CD4-positive, alpha-beta T cell treated with Interferon gamma for 1 hour (primary cell): ENCODE measurements at places on chromosomes 13 and 19.

- no peak for DNase-seq
These were observed 130.7 kb downstream of the MYO16 start for GRCh38 chr13:108760129-108760528.

DNA sequence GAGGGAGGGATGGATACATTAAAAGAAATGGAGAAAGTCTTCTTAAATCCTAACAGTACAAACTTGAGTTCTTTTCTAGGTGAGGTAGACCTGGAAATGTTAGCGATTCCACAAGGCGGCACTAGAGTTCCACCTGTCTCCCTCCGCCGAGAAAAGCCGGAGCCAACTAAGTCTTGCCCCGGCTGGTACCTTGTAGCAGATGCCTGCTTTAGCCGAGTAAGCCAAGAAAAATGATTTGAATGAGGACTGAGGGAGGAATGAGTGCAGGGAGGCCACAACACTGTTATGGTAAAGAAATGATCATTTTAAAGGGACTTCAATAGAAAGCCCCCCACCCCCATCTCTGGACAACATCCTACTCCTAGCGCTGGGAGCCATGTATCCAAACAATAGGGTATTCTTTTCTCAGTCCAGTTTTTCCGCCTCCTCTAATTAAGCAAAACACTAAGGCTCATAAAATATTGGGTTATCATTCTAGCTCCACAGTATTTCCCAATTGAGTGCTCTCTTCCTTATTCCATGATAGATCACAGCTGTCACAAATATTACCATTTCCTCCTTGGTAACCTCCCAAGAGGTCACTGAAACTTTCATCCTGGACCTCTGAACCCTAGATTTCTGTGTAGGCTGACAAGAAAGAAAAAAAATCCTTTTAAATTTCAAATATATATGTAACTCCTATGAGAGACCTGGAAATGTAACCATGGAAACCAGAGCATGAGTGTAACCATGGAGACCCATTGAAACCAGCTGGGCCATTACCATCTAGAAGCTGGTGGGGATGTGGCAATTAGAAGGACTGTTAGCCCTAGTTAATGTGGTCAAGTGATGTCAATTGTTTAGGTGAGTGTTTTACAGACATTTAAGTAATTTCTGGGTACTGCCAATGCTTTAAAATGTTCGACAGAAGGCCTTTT is 58.3 kb downstream of the GPALPP1 start:
- DNase-seq, result peak; percentile 72

DNA sequence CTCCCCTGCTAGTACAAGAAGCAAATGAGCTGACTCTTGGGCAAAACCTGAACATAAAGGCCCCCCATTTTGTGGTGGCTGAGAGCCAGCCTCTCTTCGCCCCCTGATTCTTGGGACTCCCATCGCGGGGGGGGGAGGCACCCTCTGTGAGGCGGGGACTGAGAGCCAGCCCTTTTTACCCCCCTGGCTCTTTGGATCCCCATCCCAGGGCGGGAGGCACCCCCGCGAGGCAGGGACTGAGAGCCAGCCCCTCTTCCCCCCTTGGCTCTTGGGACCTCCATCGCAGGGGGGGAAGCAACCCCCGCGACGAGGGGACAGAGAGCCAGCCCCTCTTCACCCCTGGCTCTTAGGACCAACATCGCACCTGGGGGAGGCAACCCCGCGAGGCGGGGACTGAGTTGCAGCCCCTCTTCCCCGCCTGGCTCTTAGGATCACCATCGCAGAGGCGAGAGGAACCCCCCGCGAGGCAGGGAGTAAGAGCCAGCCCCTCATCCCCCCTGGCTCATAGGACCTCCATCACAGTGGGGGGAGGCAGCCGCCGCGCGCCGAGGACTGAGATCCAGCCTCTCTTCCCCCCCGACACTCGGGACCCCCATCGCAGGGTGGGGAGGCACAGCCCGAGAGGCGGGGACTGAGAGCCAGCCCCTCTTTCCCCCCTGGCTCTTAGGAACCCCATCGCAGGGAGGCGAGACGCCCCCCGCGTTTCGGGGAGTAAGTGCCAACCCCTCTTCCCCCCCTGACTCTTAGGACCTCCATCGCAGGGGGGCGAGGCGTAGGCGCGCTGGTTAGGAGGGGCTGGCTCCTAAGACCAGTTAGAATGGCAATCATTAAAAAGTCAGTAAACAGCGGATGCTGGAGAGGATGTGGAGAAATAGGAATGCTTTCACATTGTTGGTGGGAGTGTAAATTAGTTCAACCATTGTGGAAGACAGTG is 2428.4 kb upstream of the PCDH20 start:
- no peak for DNase-seq

DNA sequence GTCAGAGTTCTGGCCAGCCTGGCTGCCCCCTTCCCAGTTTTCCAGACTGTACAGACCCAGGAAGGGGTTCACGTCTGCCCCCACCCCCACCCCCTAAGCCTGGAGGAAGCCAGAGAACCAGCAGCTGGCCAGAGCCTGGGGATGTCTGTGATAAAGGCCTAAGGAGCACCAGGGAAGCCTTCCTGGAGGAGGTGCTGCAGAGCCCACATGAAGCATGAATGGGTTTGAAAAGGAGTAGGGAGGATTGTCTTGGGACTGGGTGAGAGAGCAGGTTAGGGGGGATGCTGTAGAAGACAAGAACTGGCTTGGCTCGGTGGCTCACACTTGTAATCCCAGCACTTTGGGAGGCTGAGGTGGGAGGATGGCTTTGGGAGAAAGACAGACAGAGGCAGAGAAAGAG is 5.8 kb downstream of the SHKBP1 start:
- DNase-seq, result no peak

DNA sequence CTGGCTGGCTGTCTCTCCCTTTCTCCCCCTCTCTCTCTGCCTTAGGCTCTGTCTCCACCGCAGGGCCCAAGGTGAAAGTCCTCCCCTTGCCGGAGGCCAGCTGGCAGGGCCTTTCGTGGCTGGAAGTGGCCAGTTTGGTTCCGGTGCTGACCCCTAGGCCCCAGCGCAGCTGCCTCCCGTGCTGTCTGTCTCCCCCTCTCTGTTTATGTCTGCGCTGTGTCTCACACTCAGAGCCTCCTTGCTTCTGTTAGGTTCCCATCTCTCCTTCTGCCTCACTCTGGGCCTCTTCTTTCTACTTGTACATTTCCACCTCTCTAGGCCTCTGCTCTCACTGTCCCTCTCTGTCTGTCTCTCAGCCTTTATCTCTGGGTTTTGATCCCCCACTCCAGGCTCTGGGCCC is 13.1 kb downstream of the CCDC97 start:
- no peak for DNase-seq

DNA sequence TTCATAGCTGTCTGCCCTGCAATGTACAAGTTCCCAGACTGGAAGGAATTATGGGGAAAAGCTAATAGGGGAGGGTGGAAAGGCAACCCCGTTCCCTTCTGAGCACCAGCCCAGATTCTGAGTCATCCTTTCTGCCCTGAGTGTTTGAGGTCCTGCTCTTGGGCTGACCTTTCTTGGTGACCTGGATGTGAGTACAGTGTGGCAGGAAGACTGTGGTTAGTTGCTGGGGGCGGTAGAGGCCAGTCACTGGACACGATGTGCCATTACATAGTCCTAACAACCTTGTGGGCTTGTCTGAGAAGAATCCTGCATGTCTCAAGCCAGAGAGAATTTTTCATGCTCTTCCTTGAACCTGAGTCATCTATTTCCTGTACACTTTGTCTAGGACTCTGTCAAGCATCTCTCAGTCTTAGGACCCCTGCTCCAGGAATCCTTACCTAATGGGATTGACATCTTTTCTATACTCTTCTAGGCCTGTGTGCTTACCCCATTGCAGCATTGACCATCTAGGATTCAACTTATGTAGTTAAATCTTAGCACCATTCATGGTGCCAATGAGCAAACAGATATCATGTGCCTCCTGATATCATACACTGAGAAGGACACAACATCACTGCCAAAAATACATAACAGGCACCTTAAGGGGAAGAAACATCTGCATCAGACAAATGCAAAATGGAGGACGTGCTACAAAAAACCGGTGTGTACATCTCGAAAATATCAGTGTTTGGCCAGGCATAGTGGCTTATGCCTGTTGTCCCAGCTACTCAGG is 8.1 kb upstream of the ANGPTL4 start:
- DNase-seq, result no peak

- no peak for DNase-seq
These were observed 12.3 kb downstream of the COL4A2 start for GRCh38 chr13:110319397-110319773.

GRCh38 chr19:43636121-43636683 is 3.4 kb downstream of the CADM4 start:
- no peak for DNase-seq

GRCh38 chr13:107203146-107203847 is 635.4 kb upstream of the ARGLU1 start:
- no peak for DNase-seq

- DNase-seq, result peak; percentile 57
These were observed 126.9 kb downstream of the SIPA1L3 start for GRCh38 chr19:38033658-38034491.

- no peak for DNase-seq
These were observed 12.2 kb downstream of the LCP1 start for GRCh38 chr13:46169758-46170157.

DNA sequence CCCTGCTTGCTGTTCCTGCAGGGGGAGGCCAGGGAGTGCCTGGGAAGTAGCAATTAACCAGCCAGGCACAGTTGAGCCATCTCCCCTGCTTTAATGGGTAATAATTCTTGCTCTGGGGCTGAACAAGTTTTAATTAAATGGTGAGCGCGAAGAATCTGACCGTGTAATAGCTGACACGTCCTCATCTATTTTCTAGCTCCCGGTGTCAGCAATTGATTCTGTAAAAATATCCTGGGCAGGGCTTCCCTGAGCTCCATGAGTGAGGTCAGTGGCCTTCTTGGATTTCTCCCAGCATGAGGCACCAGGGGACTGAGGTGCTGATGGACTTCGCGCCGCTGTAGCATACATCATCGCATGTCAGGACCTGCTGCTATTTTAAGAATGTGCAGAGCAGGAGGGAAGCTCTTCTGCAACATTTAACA is 26.9 kb downstream of the SIPA1L3 start:
- DNase-seq, result no peak

GRCh38 chr19:33535226-33535625 is 13.6 kb upstream of the PEPD start:
- no peak for DNase-seq

DNA sequence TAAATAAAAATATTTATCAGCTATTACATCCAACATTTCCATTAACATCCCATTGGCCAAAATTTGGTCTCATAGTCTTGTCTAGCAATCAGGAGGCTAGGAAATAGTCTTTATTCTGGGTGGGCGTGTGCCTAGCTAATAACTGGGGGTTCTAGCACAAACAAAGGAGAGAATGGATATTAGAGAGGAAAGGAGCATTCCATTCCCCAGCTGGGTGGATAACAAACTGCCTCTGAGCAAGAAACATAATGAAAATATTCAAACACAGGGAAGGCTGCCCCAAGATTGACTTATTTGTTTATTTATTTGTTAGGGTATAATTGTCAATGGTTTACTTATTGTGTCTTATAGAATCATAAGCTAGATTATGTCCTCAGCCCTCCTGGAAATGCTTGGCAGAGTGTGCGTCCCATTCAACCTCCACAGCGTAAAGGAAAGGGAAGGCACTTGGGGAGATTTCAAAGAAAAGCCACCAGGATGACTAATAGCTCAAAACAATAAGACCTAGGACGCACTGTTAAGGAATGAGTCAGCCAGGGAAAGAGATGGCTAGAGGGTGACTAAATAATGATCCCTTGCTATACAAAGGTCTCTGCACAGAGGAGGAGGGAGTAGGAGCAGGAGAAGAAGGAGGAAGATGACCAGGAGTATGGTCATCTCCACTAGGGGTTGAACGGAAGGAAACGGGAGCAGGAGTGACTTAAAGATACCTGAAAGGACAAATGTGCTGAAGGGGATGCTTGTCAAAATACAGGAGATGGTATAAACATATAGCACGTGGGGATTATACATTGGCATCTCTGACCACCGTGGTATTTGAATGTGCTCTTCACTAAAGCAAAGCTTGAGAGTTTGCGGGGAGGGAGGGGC is 23.5 kb upstream of the USP12 start:
- DNase-seq, result no peak

GRCh38 chr19:55602104-55603001 is 2.3 kb downstream of the ZNF524 start:
- no peak for DNase-seq

DNA sequence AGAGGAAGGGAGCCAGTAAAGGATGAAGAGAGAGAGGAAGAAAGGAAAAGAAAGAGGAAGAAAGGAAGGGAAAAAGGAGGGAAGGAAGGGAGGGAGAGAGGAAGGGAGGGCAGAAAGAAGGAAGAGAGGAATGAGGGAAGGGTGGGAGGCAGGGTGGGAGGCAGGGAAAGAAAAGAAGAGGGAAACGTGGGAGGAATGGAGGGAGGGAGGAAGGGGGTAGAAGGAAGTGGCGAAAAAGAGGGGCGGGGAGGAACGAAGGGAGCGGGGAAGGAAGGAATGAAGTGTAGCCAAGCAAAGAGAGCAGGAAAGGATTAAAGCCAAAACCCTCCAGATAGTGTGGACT is 53.1 kb downstream of the SOX1 start:
- no peak for DNase-seq

GRCh38 chr13:99806671-99807070 is 164.9 kb downstream of the ZIC5 start:
- DNase-seq, result no peak

GRCh38 chr13:21066946-21067345 is 5.6 kb upstream of the LATS2 start:
- DNase-seq, result no peak

- DNase-seq, result no peak
These were observed 11.1 kb upstream of the VSTM2B start for GRCh38 chr19:29514525-29515232.

DNA sequence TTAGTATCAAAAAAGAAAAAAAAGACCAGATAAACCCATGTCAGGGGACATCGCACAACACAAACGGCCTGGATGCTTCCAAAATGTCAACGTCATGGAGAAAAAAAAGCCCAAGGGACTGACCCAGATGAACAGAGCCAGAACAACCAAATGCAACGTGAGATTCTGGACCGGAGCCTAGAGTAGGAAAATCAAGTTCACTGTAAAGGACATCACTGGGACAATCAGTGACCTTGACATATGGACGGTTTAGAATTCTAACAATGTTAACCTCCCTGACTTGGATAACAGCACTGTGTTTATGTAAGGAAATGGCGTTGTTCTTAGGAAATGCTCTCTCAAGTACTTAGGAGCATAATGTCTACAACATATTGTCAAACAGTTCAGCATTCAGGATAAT is 15.1 kb upstream of the EMP3 start:
- no peak for DNase-seq

DNA sequence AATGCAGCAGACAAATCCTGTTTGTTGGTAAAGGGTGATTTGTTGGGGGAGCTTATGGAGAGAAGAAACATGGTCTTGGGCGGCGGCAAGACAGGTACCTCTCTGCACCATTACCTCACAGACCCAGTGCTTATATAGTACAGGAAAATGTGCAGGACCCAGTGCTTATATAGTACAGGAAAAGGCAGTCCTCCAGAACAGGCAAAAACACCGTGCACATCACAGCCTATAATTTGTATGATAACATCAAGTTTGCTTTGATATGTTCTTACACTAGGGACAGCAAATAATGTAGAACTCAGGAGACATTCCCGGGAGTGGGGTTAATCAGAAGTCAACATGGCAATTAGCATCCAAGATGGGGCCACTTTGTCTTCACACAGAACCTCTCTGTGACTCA is 20.9 kb downstream of the VAV1 start:
- no peak for DNase-seq
